ENCODE measurements at places on chromosomes 5 and 9.

DNA sequence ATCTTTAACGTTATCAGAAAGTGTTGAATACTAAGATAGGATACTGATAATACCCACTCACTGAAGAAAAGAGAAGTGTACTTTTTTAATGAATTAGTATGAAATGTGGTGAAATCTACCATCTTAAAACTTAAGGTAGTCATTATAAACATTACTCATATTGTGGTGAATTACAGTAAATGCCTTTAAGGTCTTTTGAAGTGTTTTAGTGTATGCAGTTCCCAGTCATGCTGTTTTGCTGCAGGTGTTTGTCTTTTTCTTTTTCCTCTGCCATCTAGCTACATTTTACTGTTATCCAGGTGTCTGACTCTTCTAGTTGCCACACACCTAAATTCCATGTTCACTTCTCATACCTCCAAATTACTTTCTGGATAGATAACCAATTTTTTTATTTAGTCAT lies 72.6 kb downstream of the ERMP1 start:
- DNase-seq, result no peak

DNA sequence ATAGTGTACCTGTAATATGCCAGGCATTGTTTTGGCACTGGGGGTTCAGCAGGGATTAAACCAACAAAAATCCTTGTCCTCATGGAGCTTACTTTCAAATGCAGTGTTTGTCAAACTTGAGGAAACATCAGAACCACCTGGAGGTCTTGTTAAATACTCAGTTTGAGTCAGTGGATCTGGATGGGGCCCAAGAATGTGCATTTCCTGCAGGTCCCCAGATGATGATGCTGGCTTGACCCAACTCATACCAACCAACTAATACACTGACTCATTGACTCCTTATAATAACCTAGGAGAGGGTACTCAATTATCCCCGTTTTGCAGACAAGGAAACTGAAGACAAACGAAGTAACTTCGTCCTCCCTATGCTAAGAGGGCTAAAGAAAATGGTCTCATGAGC lies 11.3 kb downstream of the WWC1 start:
- no peak for DNase-seq

GRCh38 chr9:93699650-93700049 lies 123.3 kb downstream of the PHF2 start:
- no peak for DNase-seq

DNA sequence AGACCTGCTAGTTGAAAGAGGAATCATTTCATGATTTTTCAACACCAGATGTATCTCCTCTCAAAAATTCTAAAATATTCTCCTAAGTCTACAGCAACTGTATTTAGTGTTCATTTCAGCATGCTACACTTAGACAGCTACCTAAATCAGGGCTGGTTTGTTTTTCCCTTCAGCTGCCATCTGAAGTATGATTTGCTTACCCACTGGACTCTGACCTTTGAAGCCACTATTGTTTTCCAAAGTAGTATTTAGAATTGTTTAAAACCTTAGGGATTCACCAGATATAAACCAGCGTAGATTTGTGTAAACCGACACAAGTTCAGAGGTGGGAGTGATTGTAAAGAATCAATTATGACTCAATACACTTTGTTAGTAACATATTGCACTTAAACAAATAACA lies 193.1 kb downstream of the ADAMTS6 start:
- DNase-seq, result no peak

DNA sequence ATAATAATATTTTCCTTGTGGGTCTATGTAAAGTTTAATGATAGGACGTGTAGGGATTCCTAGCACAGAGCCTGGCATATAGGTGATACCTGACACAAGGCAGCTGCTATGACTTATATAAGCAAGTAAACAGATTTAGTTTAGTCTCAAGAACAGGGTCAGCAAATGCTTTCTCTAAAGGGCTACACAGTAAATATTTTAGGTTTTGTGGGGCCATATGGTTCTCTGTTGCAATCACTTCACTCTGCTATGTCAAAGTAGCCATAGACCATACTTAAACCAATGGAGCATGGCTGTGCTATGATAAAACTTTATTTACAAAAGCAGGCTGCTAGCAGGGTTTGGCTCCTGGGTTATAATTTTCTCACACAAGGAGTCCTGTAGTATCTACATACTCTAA lies 204.8 kb upstream of the KLF4 start:
- no peak for DNase-seq

DNA sequence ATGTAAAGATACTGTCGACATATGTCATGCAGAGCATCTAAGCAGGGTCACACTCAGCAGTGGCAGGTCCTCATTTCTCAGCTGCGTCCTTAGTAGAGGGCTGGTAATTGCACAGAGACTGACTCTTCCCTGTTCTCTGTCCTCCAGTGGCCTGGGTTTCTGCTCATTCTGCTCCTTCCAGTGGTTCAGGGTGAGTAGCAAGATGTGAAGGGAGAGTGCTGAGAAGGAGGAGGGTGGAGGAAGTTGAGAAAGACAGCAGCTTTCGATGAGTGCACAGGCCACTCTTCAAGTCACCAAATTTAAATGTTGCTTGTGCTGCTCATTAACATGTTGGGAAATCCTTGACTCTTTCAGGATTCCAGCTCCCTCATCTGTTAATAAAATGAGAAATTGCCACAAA lies 203.9 kb downstream of the FBXL7 start:
- no peak for DNase-seq

GRCh38 chr5:67542479-67542878 lies 345.9 kb upstream of the CD180 start:
- DNase-seq, result no peak

DNA sequence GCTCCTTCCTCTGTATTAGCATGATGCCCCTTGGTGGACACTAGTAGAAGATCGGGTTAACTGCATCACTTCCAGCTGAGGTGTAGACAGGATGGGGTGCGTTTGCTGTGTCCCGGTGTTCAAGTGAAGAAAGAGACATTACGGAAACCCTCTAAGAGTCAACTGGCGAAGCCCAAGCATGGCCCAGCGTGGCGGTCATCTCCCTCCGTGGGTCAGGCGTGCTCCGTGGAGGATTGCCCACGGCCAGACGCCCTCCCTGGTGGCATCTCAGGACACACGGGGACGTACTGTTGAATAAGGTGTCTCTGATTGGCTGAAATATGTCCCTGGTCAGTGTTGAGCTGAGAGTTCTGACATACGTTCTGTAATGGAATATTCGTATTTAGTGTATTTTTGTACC lies 119.5 kb upstream of the CACNA1B start:
- no peak for DNase-seq

DNA sequence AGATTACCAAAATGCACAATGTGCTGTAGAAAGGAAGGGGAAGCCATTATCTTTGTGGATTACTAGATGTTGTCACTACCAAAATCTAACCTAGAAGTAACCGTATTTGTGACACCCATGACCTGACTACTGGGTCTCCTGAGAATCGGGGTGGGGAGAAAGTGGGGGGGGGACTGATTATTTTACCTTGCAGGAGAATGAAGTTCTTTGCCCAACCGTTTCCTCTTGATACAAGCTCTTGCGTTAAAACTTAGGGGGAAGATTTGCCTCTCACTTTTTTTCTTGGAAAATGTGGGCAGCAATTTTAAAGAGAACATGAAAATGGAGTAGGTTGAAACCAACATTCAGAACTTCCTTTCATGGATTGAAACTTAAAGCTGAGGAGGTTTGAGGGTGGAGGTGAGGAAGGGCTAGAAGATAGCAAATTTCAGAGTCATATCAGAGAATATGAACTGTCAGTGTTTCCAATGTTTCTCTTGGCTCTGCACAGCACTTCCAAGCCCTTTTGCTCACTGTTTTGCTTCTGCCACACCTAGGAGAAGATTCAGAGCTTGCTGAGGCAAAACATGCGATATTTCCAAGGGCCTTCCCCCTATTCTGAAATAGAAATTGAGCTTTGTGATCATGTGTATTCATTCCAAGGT lies 280.8 kb downstream of the AOPEP start:
- no peak for DNase-seq

GRCh38 chr9:126720036-126720435 lies 84.8 kb upstream of the ZBTB43 start:
- DNase-seq, result no peak
